ENCODE measurements at places on chromosomes 7 and 10. TPM values are rescaled to one million over a fixed set of nuclear protein-coding genes. Genes with fewer than 3 reads are reported as not detected.

The SPDYE17 gene
- total RNA-seq = not detected

The PIK3CG gene
- 1.8 TPM for total RNA-seq

The FAM221A gene
- 14.5 TPM for total RNA-seq

The MASTL gene
- 12.9 TPM for total RNA-seq

The RHOBTB1 gene
- 24.7 TPM for total RNA-seq

The ASAH2 gene
- total RNA-seq = 3.0 TPM

The COBL gene
- 5.1 TPM for total RNA-seq

The OIT3 gene
- total RNA-seq = 0.92 TPM

The BMS1 gene
- 14.3 TPM for total RNA-seq

The BICC1 gene
- total RNA-seq = 5.8 TPM

The AFAP1L2 gene
- 18.7 TPM for total RNA-seq

The ABCB4 gene
- 2.3 TPM for total RNA-seq

The PTPRE gene
- total RNA-seq = 31.8 TPM

The SUN3 gene
- 0.69 TPM for total RNA-seq

The NRP1 gene
- 56.5 TPM for total RNA-seq

The COL28A1 gene
- 1.4 TPM for total RNA-seq

The RET gene
- 11.3 TPM for total RNA-seq

The PRKG1 gene
- 29.5 TPM for total RNA-seq

The TSPAN15 gene
- total RNA-seq = 10.6 TPM

The SBDS gene
- 65.0 TPM for total RNA-seq

The GATA3 gene
- total RNA-seq = 0.69 TPM

The TMEM178B gene
- total RNA-seq = 126 TPM

The CREB3L2 gene
- 2.8 TPM for total RNA-seq

The ZSWIM8 gene
- 46.1 TPM for total RNA-seq

The RRP12 gene
- total RNA-seq = 12.7 TPM
